ENCODE measurements at places on chromosomes 12 and 14.

DNA sequence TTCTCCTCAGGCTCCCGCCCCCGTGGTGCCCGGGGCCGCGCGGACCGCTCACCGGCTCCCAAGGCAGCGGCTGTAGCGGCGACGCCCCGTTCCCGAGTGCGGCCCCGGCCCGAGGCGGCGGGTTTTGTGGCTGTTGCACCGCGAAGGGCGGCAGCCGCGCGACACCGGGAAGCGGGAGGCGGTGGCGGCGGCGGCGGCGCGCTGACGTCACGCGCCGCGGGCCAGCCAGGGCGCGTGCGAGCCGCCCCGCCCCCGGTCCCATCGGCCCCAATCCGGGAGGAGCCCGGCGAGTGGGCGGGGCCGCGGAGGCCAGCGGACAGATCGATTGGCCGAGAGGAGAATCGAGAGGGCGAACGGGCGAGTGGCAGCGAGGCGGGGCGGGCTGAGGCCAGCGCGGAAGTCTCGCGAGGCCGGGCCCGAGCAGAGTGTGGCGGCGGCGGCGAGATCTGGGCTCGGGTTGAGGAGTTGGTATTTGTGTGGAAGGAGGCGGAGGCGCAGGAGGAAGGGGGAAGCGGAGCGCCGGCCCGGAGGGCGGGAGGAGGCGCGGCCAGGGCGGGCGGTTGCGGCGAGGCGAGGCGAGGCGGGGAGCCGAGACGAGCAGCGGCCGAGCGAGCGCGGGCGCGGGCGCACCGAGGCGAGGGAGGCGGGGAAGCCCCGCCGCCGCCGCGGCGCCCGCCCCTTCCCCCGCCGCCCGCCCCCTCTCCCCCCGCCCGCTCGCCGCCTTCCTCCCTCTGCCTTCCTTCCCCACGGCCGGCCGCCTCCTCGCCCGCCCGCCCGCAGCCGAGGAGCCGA is at the start of gene YY1:
Gene YY1 (plus strand): TSS at position 726 of the 792 bp plus-strand sequence. CDS start 101 bp downstream, outside the sequence.
- DNase-seq = peak; percentile 99

- no peak for DNase-seq
Measured at GRCh38 chr12:53696285-53696654, 20.4 kb upstream of the ATP5MC2 start.

- DNase-seq = no peak
Measured at GRCh38 chr12:94538318-94538717, 78.7 kb upstream of the CEP83 start.

GRCh38 chr12:101042211-101042610 is 167.8 kb downstream of the SLC5A8 start:
- no peak for DNase-seq

- DNase-seq = no peak
Measured at GRCh38 chr12:91931111-91931510, 214.5 kb downstream of the BTG1 start.

- no peak for DNase-seq
Measured at GRCh38 chr12:128793701-128794100, 30.1 kb downstream of the SLC15A4 start.

DNA sequence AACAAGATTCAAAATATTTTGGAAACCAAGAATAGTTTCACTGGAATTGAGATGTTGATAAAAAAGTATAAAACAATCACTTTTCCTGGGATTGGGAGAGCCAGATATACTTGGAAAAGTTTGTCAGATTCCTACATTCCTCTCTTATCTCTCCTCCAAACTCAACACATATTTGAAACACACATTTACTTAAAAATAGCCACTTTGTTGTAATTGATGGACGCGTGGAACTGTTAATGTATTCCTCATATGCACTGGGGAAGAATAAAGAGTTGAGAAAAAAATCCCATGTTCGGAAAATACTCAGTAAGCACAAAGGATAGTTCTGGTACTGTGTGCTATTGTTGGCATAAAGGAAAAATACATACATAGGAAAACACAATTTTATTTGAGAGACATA is 195.6 kb upstream of the FLRT2 start:
- DNase-seq = no peak

- DNase-seq = no peak
Measured at GRCh38 chr12:87847147-87847546, 182.1 kb downstream of the C12orf50 start.

DNA sequence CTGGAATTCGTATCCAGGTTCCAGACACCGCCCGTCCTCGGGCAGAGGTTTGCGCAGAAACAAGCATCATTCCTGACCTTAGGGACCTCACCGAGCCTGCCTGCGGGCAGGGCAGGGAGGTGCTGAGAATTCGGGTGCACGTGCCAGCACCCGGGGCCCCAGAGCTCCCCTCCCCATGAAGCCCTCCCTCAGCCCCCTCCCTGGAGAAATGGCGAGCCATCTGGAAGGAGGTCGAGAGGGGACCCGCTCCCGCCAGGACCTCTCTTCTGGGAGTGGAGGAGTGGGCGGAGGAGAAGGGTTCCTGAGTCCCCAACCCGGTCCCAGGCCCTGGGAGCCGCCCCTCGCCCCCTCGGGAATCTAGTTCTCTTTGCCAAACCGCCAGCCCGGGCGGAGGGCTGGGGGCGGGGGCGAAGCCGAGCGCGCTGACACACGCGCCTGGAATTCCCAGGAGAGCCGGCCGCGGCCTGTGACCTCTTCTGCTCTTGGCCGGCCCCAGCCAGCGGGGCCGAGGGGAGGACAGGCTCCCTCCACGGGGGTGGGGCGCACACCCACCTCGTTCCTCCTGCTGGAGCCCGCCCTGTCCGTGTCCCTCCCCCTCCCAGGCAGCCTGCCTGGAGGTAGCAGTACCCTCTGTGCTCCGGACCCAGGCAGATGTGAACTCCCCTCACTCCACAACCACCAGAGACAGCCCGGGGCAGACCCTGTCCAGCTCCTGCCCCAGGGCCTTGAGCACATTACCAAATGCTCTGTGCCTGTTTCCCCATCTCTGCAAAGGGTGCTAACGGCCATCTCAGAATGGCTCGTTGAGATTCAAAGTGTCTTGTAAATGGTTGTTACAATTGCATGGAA is 23.0 kb upstream of the GPR132 start:
- DNase-seq = no peak

DNA sequence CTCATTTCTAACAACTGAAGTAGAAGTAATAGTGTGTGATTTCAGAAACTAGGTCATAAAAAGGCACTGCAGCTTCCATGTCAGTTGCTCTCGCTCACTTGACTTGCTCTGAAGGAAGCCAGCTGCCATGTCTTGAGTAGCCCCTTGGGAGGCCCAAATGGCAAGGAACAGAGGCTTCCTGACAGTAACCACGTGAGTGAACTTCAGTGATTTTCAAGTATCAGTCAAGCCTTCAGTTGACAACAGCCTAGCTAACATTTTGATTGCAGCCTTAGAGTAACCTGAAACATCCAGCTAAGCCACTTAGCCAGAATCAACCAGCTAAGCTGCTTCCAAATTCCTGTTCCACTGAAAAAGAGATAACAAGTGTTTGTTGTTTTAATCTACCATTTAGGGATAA is 26.7 kb downstream of the TOGARAM1 start:
- no peak for DNase-seq

- DNase-seq = no peak
Measured at GRCh38 chr14:95193081-95193480, 35.8 kb upstream of the DICER1 start.

DNA sequence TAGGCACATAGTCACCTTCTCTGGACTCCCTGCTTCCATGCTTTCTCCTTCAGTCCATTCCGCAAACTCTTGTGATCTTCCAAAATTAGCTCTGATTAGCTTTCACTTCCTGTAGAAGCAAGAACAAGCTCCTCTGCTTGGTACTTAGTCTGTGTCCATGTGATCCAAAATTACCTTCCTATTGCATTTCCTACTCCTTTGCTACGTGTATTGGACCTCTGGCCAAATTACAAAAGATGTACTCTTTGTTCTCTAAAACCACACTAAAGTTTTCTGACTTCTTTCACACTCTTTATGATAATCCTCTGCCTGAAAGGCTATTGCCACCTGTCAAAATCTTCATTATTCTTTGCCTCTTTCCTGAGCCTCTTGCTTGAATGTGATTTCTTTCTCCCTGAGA is 786 bp upstream of the TSFM start:
- no peak for DNase-seq

GRCh38 chr14:65938738-65939137 is 526.2 kb downstream of the FUT8 start:
- DNase-seq = no peak

DNA sequence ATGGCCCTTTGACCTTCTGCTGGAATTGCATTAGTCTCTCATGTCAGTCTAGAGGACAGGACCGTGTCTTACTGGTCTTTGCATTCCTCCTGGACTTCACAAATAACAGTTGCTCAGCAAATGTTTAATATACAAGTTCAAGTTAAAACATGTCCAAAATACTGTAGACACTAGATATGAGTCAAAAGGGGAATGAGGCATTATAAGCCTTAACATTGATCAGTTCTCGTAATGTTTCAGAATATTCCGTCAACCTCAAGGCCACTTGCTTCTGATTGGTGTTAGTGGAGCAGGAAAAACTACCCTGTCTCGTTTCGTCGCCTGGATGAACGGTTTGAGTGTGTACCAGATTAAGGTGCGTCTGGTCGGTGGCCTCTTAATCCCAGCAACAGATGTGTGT is 59.9 kb downstream of the HSP90AA1 start:
- DNase-seq = no peak

GRCh38 chr12:9851050-9851449 is 18.1 kb downstream of the CLEC2B start:
- no peak for DNase-seq

DNA sequence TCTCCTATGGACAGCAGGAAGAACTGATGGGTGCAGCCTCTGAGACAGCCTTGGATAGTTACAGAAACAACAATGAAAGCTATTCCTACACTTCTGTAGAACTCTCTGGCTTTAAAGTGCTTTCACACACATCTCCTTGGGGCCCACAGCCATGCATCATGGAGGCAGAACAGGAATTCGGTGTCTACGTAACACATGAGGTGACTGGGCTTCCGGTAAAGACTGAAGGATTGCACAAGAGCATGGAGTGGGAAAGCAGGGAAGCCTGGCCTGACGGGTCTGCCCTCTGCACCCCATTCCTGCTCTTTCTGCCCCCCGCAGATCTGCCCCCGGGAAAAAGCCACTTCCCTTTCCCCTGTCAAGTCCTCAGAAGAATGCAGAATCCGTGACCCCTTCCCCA is 82.6 kb downstream of the VWF start:
- DNase-seq = no peak

GRCh38 chr14:33839193-33840076 is 111.4 kb downstream of the EGLN3 start:
- peak; percentile 33 for DNase-seq

- DNase-seq = no peak
Measured at GRCh38 chr14:55180434-55180833, 11.0 kb downstream of the DLGAP5 start.

- no peak for DNase-seq
Measured at GRCh38 chr14:22538671-22539228, 50.3 kb downstream of the DAD1 start.

- DNase-seq = no peak
Measured at GRCh38 chr14:96096639-96097610, 57.8 kb downstream of the C14orf132 start.

GRCh38 chr12:8658346-8658745 is 4.3 kb downstream of the MFAP5 start:
- DNase-seq = no peak

- DNase-seq = no peak
Measured at GRCh38 chr14:52789118-52789517, 2.3 kb downstream of the GNPNAT1 start.

DNA sequence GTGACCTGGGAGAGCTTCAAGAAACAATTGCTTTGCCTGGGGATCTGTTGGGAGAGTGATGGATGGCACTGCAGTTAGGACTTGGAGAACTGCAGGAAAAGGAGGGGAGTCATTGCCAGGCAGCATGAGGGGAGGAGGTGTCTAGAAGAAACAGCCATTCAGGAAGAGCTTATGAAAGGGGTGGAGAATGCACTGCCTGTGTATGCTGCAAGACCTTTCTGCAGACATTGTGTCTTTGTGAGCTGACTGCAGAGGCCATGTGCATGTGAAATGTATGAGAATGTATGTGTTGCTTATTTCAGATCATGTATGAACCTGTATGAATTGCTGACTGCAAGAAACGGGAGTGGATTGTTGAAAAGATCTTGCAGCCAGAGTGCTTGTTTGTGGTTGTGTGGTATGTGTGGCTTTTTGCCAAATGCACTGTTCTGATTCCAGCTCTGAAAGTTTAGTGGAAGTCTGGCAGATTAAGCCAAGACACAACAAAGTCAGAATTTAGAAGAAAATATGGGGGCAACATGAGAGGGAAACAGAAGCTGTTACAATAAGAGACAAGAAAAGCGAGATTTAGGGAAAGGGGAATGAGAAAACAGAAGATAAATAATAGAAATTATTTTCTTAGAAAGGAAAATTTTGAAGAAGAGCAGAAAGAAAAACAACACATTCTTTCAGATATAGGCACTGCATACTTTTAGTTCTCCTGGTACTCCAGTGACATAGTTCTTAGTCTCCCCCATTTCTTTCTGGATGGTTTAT is 9.8 kb upstream of the RIMKLB start:
- no peak for DNase-seq

DNA sequence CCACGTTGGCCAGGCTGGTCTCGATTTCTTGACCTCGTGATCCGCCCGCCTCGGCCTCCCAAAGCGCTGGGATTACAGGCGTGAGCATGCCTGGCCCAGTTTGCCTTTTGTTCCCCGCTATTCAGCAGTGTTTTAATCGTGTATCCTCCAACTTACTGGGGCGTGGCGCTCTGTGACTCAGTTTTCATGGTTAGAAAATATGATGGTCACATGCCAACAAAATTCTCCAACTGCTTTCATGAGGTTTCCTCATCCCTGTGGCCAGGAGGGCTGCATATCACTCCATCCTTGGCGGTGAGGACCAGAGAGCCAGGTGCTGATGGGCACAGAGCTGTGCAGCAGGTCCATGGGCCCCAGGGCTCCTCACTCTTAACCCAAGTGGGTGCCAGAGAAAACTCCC is 33.0 kb upstream of the PRMT8 start:
- no peak for DNase-seq

GRCh38 chr14:80615831-80616230 is 325.7 kb downstream of the CEP128 start:
- no peak for DNase-seq

DNA sequence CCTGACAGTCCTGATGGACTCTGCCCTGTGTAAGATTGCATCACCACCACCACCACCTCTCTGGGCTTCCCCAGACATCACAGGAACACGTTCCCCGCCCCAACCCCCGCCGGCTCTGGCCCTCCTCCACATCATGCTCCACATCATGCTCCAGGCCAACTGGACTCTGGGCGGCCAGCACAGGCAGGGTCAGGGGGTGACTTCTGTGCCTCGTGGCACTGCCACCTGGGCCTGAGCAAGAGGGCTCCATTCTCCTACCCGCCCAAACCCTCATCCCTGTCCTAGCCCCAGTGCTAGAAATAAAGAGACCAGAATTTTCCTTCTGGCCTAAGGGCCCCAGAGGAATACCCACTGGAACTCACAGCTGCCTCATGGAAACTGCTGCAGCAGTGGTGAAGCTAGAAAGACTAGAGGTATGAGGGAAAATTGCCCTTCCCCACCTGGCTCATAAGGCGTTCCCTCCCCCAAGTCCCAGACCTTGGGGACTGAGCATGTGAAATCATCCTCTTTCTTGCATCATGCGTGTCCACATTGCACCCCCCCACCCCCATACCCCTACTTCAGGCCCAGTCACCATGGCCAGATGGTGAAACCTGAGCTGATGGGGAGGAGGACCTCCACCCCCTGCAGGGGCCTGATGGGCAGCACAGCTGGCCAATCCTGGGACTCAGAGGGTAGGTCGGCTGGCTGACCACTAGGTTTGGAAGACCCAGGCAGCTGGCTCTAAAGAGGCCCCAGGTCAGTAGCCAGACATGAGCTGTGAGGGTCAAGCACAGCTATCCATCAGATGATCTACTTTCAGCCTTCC is at the start of gene INHBE:
Gene INHBE (plus strand): TSS at position 742 of the 808 bp plus-strand sequence. CDS start 230 bp downstream, outside the sequence.
- no peak for DNase-seq

Measured in stimulated activated CD4-positive, alpha-beta T cell treated with anti-CD3 and anti-CD28 coated beads, Interleukin-15, amount 100 ng/mL, for 48 hours (primary cell).